Anterior cingulate cortex (tissue), 58 donors: ENCODE measurements at places on chromosomes 3 and 15.

DNA sequence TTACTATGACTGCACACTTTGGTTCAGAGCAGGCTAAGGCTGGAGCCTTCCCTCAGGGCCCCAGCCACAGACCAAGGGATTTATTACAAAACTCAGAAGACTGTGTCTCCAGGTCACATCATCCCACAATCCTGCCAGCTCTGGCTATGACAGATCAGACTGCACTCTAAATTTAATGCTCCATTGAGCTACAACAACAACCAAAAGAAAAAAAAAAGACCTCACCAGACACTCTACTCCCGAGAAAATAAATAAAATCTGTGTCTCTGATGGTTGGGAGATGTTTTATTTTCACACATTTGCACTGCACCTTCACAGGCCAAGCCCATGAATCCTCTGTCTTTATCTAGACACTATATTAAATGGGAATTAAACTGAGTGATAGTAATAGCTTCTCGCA lies 50.8 kb upstream of the CTNNB1 start:
- DNase-seq: no peak

GRCh38 chr3:8540456-8540855 lies 38.8 kb downstream of the LMCD1 start:
- DNase-seq: no peak

DNA sequence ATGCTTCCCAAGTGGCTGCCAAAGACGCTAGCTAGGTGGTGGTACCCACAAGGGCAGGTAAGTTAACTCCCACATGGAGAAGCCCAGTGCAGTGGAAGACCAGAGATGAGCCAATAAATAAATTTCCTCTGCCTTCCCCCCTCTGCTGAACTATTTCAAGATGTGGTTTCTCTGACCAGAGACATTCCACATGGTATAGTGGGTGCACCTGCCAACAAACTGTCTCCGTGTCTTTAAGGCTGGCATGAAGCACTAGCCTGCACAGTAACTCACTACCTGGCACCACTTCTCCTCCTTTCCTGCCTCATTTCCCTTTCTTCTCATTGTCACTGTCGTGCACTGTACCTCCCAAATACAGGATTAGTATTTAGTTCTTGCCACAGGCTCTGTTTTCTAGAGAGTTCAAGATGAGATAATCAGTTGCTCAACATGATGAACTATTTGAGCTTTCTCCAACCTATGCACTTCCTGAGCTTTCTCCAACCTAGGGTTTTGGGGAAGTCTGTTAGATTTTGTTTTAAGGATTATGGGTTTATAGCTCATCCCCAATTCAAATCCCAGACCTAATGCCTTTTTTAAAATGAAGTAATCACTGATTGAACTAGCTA lies 8.4 kb upstream of the CRTAP start:
- DNase-seq: no peak

DNA sequence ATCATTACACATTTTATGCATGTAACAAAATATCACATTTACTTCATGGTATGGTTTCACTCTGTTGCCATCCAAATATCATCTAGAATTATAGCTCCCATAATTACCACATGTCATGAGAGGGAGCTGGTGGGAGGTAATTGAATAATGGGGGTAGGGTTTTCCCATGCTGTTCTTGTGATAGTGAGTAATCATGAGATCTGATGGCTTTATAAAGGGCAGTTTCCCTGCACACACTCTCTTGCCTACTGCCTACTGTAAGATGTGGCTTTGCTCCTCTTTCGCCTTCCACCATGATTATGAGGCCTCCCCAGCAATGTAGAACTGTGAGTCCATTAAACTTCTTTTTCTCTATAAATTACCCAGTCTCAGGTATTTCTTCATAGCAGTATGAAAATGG lies 123.4 kb downstream of the SATB1 start:
- DNase-seq: no peak

- no peak for DNase-seq
Measured at GRCh38 chr3:19274576-19274975, 126.3 kb downstream of the KCNH8 start.

- DNase-seq: no peak
Measured at GRCh38 chr15:100897221-100898151, 17.9 kb downstream of the ALDH1A3 start.

DNA sequence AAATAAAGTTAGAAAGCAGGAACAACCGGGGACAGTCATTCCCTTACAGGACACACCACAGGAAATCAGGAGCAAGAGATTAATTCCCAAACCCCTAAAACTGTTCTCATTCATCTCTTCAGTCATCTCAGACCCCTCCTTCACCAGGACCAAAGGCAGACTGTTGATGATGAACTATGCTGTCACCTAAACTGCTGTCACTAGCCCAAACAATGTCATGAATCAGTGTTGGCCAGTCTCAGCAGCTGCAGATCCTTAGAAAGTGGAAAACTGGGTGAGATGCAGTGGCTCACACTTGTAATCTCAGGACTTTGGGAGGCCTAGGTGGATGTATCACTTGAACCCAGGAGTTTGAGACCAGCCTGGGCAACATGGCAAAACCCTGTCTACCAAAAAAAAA lies 909.6 kb downstream of the ROBO1 start:
- no peak for DNase-seq

- no peak for DNase-seq
Measured at GRCh38 chr15:92981333-92981732, 81.2 kb downstream of the CHD2 start.

GRCh38 chr3:173826416-173826815 lies 428.9 kb downstream of the NLGN1 start:
- DNase-seq: no peak

- DNase-seq: no peak
Measured at GRCh38 chr3:88150371-88150770, 612 bp downstream of the C3orf38 start.

- no peak for DNase-seq
Measured at GRCh38 chr15:67018441-67018840, 47.0 kb upstream of the SMAD3 start.

DNA sequence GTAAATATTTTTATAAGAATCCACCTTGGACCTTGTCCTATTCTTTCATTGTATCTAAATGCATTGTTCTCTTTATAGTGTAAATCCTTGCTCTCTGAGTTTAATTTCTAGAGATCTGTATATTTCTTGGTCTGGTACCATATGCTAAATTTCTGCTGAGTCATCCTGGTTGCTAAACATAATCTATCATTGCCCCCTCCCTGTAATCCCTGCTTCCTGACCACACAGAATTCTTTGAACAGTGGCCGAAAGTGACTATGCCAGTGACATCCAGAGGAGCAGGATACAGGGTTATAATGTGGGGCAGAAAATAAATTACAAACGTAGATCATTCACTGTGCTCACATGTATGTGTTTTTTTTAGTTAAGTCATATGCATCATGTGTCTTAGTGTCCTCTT lies 143.1 kb downstream of the DIPK2A start:
- no peak for DNase-seq

GRCh38 chr15:38705436-38706219 lies 141.0 kb upstream of the RASGRP1 start:
- no peak for DNase-seq

DNA sequence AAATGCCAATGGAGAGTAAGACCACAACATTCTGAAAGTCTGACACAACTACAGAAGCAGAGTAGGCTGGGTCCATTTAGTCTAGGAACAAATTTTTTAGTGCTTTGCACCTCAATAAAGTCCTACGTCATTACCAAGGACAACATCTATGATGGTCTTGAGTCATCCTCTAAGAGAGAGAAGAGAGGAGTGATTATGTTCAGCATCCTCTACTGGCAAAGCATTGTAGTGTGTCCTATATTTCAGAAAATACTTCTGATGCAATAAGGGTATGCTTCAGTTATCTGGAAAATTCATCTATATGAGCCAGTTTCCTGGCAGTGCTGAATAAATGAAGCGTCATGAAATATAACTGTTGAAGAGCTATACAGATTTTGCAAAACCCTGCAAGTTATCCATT lies 95.6 kb downstream of the P2RY1 start:
- no peak for DNase-seq

- no peak for DNase-seq
Measured at GRCh38 chr15:93454788-93455187, 365.8 kb upstream of the RGMA start.

DNA sequence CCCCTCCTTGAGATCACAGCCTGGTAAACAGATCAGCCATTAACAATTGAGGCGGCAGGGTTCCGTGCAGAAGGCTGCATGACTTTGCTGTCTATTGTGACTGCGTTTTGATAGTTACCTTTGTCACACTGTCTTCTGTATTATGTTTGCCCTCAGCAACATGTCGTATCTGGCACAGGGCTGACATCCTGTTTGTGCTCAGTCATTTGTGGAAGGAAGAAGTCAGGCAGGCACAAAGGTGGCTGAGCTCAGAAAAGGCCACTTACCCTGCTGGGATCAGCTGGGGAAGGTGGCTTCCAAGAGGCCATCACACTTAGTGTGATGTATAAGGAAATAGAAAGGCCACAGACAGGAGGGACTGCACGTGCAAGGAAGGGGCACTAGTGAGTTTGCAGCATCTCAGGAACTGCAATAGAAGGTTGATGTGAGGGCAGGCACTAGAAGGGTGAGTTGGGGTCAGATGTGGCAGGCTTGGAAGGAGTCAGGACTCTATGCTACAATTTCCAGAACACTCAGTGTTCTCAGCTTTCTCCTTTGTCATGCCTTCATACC lies 13.4 kb downstream of the PML start:
- DNase-seq: no peak
